ENCODE measurements at places on chromosomes 3 and 15. TPM values are rescaled to one million over a fixed set of nuclear protein-coding genes. Genes with fewer than 3 reads are reported as not detected.

GRCh38 chr15:37594417-37594816 lies 340.0 kb upstream of the TMCO5A start:
- no peak for DNase-seq

DNA sequence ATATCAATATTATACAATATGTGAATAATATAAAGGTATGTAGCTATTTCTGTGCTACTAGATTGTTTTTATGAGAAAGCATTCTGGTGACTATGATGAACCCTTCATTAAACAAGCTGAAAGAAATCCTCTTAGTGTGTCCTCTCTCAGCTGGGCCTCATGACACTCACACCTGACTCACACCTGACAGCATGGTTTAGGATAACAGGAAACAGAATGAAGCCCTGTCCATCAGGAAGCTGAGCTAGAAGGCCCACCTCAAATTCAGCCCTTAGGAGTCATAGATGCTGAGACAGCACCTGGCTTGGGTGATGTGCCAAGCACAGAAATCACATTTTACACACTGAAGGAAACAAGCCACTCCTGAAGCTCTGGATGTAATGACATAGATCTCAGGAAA lies 30.8 kb downstream of the CHCHD4 start:
- DNase-seq = no peak

- DNase-seq = no peak
Observed at GRCh38 chr15:80478075-80478474, 73.9 kb downstream of the ARNT2 start.

DNA sequence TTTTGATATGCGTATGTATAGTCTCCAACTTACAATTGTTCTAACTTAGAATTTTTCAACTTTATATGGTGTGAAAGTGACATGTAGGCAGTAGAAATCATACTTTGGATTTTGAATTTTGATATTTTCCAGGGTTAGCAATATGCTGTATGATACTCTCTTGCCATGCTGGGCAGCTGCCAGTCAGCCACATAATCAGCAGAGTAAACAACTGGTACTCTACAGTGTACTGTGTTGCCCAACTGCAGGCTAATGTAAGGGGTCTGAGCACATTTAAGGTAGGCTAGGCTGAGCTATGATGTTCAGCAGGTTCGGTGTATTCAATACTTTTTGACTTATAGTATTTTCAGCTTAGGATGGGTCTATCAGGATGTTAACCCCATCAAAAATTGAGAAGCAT lies 52.0 kb upstream of the RYK start:
- DNase-seq = no peak

GRCh38 chr15:74808078-74808839 lies 4.4 kb upstream of the LMAN1L start:
- no peak for DNase-seq

- peak; percentile 50 for DNase-seq
Observed at GRCh38 chr15:50051811-50052419, 67.1 kb downstream of the ATP8B4 start.

DNA sequence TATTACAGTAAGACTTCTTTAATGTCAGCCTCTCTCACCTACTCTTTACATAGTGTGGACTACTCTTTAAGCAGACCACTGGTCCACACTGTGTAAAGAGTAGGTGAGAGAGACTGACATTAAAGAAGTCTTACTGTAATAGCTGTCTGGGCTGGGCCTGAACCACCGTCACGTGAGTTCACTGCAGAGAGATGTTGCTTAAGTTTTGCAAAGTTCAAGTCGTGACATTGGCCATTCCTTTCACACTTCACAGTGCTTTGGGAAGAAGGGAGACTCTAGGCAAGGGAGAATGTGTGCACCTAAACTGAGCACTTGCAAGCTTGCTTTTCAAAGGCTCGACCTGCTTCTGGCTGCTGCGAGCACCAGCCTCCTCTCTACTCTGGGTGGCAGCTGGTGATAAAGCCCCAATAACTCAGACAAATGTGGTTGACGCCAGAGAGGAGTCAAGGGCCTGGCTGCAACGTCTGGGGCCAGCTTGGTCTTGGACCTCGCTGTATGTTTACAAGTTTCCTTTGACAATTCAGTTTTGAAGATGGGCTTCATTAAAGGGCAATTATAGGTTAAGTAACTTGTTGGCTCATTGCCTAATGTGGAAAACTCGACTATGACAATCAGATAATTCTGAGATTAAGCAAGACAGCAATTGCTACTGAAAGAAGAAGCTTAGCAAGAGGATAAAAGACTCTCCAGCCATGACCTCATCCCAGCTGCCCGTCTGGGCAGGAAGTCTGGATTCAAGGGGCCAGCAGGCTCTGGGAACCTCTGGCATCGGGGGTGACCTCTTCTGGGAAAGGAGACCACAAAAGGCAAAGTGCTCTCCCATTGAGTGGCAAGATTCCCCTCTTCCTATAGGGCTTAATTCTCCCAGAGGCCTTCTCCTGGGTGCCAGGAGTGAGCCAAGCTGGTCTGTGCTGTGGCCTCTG lies 242.1 kb upstream of the TLE3 start:
- DNase-seq = peak; percentile 27

GRCh38 chr15:63236272-63236671 lies 41.1 kb upstream of the APH1B start:
- peak; percentile 67 for DNase-seq

- no peak for DNase-seq
Observed at GRCh38 chr3:73699327-73699726, 74.6 kb upstream of the PDZRN3 start.

GRCh38 chr3:50825841-50826240 lies 151.1 kb downstream of the DOCK3 start:
- DNase-seq = no peak

- no peak for DNase-seq
Observed at GRCh38 chr15:95295363-95295762, 1035.1 kb upstream of the NR2F2 start.

- no peak for DNase-seq
Observed at GRCh38 chr3:100117093-100117492, 2.8 kb upstream of the FILIP1L start.

DNA sequence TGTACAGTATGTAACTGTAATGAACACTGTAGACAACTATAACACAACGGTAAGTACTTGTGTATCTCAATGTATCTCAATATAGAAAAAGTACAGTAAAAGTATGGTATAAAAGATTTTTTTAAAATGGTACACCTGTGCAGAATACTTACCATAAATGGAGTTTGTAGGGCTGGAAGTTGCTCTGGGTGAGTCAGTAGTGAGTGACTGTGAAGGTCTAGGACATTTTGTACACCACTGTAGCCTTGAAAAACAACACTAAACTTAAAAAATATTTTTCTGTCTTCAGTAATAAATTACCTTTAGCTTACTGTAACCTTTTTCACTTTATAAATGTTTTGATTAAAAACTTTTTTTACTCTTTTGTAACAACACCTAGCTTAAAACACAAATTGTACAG lies 142.9 kb downstream of the ATG7 start:
- DNase-seq = no peak

DNA sequence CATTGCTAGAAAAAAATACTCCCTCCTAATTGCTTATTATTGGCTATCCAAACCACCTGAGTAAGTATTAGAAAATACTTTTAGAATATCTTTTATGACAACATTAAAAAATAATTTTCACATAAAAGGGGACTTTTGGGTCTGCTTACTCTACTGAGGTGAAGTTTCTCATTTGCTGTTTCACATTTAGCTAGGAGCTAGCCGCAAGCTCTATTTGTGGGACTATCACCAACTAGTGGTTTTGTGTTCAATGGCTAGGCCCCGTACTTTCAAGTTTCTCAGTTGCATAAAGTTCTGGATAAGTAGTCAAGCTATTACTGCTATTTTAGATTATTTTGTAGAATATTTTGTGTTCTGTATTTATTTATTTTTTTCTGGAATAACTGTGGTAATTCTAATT lies 244.2 kb upstream of the SLITRK3 start:
- DNase-seq = no peak

DNA sequence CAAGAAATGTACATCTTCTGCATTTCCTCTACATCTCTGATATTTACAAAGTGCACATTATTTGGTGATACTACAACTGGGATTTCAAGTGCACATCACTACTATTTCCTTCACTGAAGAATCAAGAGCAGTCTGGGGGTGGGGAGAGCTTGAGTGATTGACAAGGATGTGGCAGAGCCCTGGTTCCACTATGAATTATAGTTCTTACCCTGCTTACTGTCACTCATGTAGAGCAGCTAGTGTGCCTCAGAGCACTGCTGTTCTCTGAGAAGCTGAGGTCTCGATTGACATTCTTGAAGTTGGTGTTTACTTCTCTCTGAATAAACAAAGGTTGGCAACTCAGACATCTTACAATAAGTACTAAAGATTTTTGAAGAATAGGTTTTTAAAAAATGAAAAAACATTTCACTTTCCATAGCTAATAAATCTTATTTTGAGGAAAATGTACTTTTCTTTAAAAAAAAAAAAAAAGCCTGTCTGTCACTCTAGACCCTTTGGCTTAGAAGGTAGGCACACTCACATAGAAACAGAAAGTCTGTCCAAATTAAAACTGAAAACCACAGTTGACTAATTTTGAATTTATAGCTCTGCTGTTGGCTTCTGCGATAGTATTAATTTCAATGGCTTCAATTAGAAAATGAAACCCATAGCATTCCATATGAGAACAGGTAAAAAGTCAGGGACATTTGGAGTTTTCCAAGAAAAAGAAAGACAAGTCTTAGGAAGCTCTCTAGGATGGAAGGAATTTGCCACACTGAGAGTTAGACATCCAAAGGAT lies 5.6 kb downstream of the GREM1 start:
- no peak for DNase-seq

Gene ARID3B
- total RNA-seq = 10.0 TPM

Gene TRPM1
- not detected for total RNA-seq

Gene STX19
- not detected for total RNA-seq

Gene GPR62
- 0.15 TPM for total RNA-seq

Gene DNAJA4
- 21.3 TPM for total RNA-seq

Gene PLS1
- total RNA-seq = 2.9 TPM

Gene UROC1
- total RNA-seq = not detected
